ENCODE measurements at places on chromosomes 1 and 21.

GRCh38 chr1:84374991-84375696, 23.1 kb upstream of the DNASE2B start:
- no peak for DNase-seq

DNA sequence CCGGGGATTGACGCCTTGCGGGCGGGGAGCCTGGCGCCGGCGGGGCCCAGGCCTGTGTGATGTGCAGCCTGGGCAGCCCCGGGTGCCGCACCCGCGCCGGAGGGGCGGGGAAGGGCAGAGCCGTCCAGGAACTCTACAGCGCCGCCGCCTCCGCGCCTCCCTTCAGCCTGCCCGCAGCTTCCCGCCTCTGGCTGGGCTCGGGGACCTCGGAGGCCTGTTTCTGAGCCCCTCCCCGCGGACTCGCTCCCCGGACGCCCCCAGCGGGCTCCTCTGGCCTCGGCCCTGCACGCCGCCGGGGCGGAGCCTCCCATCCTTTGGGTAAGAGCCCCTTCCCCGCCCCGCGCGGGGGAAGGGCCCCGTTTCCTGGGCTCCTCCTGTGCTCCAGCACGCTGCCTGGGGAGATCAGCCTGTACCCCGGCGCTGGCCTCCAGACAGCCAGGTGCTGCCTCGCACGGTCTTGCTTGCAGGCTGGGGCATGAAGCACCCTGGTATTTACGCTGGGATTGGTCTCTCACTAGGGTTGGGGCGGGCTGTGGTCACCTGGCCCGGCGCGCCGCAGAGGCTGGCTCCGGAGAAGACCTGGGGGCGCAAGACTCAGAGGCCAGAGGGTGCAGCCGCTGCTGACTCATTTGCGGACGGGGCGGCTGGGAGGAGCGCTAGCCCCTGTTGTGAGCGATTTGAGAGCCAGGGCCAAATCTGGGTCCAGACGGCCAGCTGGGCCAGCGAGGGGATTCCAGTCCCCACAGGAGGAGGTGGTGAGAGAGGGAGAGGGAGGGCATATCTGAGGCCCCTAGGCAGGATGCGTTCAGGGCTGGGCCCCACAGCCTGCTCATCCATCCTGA, 5.7 kb upstream of the ACOT11 start:
- DNase-seq = peak; percentile 74

- DNase-seq = no peak
Observed at GRCh38 chr21:32207406-32207716, 71.5 kb downstream of the MIS18A start.

GRCh38 chr1:159981351-159982055, 27.5 kb upstream of the SLAMF9 start:
- no peak for DNase-seq

GRCh38 chr1:206472024-206472423, 1.7 kb downstream of the IKBKE start:
- peak; percentile 40 for DNase-seq

DNA sequence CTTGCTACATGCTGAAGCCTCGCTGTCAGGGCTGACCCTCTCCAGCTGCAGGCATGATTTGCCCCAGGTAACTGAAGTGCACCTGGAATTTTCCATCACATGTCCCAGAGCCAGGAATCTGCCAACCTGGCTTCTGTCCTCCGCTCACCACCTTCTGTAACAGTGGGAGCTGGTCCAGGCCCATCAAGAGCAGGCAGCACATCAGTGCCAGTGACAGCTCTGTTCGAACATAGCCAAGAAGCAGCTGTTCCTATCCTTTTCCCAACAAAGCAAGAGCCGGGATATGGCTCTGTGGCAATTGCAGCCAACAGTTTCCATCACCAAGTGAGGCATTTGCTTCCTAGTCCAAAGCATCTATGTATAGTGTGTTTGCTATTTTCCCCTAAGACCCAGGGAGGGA, 42.2 kb upstream of the KANK4 start:
- DNase-seq = no peak

GRCh38 chr1:83762039-83762365, 236.9 kb downstream of the TTLL7 start:
- no peak for DNase-seq

DNA sequence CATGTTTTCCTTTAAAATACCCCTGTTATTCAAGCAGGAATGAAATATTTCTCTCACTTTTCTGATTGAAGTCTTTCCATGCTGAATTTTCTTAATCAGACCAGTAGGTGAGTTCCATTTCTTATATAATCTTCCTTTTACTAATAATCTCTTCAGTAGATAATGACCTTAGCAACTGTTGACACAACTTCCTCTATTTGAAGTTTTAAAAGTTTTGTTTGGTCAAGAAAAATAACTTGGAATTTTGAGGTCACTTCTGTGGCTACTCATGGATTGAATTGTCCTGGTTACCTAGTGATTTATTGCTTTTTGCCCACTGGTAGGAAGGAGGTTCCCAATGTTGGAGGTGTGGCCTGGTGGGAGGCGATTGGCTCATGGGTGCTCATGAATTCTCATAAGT, 70.6 kb upstream of the PAXBP1 start:
- no peak for DNase-seq

GRCh38 chr1:210374600-210374953, 45.9 kb downstream of the HHAT start:
- no peak for DNase-seq

DNA sequence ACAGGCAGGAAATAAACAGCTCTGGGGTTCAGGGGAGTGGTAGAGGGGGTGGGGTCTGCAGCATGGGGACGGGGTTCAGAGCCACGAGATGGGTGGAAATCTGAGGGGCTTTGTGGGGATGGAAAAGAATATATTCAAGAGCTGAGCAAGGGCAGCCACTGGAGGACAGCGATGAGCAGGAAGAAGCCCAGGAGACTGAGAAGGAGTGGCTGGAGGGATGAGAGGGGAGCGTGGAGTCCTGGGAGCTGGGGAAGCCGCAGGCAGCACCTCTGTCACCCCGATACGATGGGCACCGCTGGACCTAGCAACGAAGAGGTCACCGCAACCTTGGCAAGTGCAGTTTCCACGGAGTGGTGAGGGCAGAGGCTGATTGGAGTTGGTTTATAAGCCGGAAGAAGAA, 10.0 kb upstream of the KCNAB2 start:
- DNase-seq = no peak

DNA sequence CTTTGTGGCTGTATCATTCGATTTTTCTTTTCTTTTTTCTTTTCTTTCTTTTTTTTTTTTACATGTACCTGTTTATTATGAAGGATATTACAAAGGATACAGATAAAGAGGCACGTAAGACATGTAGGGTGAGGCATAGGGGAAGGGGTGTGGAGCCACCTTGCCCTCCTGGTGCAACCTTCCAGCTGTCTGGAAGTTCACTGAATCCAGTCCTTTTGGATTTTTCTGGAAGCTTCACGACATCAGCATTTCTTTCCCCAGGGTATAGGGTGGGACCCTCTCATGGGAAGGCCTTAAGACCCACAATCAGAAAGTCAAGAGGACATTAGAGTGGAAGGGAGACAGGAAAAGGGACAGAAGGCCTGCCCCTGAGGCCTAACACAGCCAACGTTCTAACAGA, 30.1 kb upstream of the TGFBR3 start:
- no peak for DNase-seq

DNA sequence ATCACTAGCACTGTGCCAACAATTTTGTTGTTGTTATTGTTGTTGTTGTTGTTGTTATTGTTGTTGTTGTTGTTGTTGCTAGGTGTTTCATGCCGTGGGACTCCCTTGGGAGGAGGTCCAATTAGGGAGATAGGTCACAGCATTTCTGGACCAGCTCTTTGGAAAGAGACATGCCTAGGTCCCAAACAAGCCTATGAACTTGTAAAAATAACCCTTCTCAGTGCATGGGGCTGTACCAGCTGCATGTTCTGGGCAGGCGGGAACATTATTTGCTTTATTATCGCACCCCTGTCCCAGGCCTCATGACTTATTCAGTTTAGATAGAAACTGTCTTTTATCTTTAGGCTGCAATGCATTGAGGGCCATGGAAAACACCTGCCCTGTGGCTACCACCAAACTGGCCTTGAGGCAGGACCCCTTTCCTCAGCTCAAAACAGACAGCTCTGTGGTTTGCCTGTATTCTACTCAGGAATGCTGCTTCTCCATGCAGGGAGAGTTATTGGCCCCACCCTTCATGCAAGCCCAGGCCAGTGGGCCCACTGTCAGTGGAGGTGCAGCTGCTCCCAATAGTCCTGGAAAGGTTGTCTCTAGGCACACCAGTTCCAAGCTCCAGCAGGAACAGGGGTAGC, 386.5 kb upstream of the BRINP3 start:
- no peak for DNase-seq

DNA sequence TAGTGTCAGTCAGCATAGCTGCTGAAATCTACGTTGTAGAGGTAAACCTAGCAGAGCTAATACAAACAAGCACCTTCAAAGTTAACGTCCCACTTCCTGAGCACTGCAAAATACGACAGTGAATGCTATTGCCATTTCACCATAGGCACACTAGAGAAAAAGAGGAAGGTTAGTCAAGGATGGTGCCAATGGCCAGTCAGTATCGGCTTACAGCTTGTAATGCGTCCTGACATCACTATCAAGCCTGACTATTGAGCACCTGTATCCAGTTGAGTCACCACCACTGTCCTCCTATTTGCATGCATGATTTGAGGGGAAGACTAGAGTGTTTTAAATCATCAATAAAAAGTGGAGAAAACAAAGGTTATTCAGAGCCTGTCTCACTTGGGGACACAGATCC, 34.4 kb downstream of the NUCKS1 start:
- no peak for DNase-seq

GRCh38 chr1:22553991-22554522, 9.2 kb upstream of the EPHA8 start:
- DNase-seq = no peak

GRCh38 chr1:97849345-97850340, 71.2 kb downstream of the DPYD start:
- DNase-seq = no peak

DNA sequence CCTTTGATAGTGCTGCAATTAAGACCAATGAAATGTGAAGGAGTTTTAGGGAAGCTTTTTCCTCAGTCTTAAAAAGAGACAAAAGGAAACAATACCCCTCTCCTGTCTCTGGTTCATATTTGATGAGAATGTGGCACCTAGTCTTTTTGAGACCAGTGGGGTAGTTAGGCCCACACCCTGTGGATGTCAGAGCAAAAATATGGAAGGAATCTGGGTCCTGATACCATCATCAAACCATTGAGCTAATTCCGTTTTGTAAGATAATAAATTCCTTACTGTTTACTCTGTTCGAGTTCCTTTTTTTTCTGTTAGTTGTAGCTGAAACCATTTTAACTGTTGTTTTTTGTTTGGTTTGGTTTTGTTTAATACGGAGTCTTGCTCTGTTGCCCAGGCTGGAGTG, 33.3 kb downstream of the PTPRC start:
- no peak for DNase-seq

DNA sequence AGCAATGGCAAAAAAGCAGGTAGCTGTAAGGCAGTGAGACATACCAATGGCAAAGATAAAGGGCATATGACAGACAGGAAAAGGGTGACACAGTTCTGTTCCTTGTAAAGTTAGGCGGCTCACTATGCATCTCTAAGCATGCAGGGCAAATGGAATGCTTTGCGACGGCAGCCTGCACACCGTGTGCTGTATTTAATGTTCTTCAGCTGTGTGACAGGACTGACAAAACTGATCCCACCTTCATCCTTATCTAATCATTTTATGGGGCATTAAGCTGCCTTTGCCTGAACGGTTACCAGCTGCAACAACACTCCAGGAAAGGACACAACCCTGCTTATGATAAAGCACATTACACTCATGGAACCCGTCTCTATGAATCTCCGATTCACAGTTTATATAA, 80.5 kb upstream of the VAV3 start:
- no peak for DNase-seq

GRCh38 chr1:85258536-85259117, 835 bp downstream of the C1orf52 start:
- no peak for DNase-seq

- DNase-seq = no peak
Observed at GRCh38 chr1:42736152-42736551, 3.9 kb downstream of the CLDN19 start.

- no peak for DNase-seq
Observed at GRCh38 chr1:39628807-39629350, 10.6 kb downstream of the HEYL start.

DNA sequence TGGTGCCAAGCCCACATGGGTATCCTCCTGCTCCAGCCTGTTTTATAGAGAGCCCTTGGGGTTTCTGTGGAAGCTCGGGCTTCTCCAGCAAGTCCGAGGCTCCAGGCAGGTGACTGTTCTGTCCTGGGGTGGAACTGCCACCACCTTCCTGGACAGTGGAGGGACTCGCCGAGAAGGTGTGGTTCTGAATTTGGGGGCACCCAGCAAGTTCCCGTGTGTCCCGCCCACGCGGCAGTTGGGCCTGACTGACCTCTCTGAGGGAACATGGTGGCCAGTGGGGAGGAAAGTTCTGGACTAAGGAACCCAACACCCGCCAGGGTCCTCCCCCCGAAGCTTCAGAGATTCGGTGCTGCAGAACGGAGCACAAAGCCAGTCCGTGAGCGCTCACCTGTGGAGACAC, 158.1 kb upstream of the C1orf174 start:
- no peak for DNase-seq

GRCh38 chr21:34528131-34528561, 16.1 kb upstream of the KCNE1 start:
- no peak for DNase-seq

DNA sequence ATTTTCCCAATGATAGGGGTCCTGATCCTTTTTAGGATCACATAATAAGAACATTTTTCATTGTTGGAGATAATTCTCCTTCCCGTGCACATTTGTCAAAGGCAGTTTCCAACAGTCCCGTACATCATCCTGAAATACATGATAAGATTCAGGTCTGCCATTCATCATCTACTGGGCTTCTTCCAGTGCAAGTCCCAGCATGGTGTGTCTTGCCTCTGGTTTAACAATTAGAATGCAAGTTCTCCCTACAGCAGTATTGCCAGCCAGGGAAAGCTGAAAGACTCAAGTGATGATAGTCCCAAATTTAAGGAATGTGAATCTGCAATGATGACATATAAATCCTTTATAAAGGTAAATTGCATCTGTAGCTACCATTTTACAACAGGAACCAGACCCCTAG, 146.2 kb downstream of the DAB1 start:
- no peak for DNase-seq

DNA sequence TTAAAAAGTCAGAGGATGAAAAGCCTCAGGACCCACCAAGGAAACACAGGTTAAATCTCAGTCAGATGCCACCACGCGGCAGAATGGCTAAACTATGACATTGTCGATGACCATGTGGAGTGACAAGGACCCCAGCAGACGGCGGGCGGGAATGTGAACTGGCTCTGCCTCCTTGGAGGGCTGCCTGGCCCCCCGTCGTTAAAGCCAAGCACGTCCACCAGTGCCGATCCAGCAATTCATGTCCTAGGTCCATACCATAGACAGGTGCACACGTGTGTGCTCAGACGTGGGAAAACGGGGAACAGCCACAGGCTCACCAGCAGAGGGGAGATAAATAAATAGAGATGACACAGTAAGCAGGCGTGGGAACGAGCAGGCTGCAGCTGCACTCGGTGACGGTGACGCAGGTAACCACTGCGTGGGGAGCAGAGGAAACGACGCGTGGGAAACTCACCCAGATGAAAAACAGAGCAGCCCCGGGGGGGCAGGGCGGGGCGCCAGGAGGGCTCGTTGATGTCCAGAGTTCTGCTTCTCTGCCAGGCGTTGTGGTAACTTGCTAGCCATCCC, 28.3 kb upstream of the PCBP3 start:
- peak; percentile 80 for DNase-seq

All from activated naive CD8-positive, alpha-beta T cell treated with anti-CD3 and anti-CD28 coated beads for 36 hours (primary cell).